SJSA1 (cell line): ENCODE measurements at places on chromosomes 3 and 15.

DNA sequence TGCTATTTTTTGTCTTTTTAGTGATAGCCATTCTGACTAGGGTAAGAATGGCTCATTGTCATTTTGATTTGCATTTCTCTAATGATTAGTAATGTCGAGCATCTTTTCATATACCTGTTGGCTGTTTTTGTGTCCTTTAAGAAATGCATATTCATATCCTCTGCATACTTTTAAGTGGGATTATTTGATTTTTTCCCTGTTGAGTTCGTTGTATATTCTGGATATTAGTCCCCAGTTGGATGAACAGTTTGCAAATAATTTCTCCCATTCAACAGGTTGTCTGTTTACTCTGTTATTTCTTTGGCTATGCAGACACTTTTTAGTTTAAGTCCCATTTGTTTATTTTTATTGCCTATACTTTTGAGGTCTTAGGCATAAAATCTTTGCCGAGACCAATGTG is 30.6 kb downstream of the ASB14 start:
- DNase-seq = no peak

DNA sequence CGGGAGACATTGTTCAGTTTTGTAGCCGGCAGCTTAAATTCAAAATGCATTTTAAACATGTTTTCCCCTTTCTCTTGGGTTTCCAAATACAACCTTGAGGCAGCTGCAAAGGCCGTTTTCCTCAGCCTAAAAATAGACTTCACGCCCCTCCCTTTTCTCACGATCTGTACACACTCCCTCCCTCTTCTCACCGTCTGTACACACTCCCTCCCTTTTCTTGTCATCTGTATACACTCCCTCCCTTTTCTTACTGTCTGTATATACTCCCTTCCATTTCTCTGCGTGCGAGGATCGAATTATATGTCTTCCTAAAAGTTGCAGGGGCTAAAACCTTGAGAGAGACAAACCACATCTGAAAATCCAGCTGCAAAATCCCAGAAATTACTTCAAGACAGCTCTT is 8.9 kb downstream of the MUC4 start:
- DNase-seq = no peak

- DNase-seq = no peak
Observed at GRCh38 chr15:44584162-44584749, 47.3 kb downstream of the EIF3J start.

DNA sequence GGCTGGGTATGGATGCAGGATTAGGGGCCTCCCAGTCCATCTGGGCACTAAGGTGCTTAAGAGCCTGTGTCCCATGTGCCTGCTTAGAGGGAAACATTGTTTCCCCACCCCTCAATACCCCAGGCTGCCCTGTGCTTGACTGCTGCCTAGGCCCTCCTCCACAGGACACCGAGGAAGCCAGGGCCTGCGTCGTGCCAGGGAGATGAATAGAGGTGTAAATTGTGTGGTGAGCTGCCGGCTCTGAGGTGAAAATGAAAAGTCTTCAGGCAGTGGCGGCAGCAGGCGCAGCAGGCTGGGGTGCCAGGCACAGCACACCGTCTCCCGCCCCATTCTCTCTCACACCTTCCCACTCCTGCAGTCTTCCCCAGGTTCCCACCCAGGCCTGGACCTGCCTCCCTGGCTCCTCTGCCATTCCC is 13.9 kb upstream of the GRM2 start:
- no peak for DNase-seq

DNA sequence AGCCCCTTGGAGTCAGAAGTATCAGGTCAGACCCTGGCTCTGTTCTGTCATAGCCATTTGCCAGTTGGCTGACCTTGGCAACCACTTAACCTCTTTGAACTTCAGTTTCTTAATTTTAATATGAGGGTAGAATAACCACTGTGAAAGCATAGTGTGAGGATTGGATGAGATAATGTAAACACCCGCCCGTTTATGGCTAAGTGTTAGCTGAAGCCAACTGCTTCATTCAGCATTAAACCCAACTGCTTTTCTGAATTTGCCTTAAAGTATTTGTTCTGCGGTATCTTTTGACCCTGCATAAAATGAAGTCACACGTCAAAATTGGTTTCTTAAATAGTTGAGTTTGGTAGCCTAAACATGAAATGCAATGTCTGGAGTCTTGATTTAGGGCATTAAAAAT is 121.5 kb upstream of the ABHD17C start:
- no peak for DNase-seq

DNA sequence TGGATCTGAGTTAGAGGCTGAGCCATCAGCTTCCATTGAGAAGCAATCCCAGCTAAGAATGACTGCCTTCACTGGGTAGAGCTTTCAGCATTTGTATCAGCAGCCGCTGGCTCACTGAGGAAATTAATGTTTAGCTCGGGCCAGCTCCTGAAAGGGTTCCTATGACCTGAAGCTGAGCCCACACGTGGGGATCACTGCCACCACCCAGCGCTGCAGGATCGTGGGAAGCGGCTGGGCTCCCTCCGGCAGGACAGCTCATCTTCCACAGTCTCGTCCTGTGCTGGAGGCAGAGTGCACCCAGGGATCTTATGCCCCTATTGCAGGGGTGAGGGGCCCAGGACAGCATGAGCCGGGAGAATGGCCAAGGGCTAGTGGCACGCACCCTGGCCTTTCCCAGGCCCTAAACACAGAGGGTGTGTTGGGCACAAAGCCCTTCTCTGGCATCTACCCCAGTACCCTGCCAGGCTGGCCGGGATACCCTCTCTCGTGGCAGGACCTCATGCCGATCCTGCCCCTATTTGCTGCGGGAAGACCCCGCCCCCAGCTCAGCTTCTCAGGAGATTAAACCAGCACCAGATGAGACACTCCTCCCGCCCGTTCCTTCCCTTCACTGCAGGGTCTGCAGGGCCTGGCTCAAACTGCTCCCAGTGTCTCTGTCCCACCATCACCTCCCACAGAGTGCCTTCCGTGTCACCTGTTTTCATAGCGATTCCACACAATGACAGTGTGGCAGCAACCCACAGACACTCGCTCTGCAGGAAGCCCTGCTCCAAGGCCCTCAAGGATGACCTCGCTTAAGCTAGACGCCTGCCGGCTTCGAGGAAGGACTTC is 28.5 kb downstream of the KLHL25 start:
- DNase-seq = no peak

GRCh38 chr15:56102441-56102840 is 109.0 kb upstream of the NEDD4 start:
- no peak for DNase-seq
